ENCODE measurements at places on chromosomes 7 and 10.

- DNase-seq, result no peak
These were observed 2.8 kb upstream of the PDK4 start for GRCh38 chr7:95599069-95599468.

- no peak for DNase-seq
These were observed 99.5 kb downstream of the ELFN1 start for GRCh38 chr7:1769286-1770200.

DNA sequence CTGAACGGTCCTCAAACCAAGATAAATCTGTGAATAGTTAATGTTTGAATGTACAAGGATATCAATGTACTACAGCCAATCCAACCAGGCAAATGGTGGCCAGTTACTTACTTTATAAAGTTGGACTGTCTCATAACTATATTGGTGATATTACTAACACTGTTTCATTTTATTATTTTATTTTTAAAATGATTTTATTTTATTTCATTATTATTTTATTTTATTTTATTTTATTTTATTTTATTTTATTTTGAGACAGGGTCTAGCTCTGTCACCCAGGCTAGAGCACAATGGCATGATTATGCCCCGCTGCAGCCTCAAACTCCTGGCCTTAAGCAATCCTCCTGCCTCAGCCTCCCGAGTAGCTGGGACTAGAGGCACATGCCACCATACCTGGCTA, 6.8 kb downstream of the IL15RA start:
- DNase-seq, result no peak

DNA sequence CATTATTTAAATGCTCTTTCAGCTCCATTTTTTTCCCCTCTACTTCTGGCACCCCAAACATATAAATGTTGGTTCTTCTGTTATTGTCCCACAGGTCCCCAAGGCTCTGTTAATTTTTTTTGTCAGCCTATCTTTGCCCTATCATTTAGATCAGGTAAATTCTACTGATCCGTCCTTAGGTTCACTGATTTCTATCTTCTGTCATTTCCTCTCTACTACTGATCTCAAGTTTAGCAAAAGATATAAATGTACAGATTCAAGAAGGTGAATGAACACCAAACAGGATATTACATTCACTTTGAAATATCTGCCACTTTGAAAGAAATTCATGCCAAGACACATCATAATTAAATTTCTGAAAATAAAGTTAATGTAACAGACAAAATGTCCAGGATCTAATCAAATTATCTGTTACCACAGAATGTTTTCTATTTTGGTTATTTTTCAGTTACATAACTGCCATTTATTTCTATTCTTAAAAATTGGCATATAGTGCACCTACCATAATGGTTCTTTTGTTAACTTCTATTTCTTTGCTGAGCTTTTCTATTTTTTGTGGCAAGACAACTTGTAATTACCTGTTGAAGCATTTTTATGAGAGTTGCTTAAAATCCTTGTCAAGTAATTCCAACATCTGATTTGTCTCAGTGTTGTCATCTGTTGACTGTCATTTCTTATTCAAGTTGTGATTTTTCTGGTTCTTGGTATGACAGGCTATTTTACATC, 12.1 kb upstream of the CUBN start:
- DNase-seq, result no peak

Data from stimulated activated CD8-positive, alpha-beta memory T cell treated with anti-CD3 and anti-CD28 coated beads, Interleukin-4, amount 100 ng/mL, for 48 hours (primary cell).